Neural progenitor cell (in vitro differentiated cells): ENCODE measurements at places on chromosomes 2 and 18. TPM values are rescaled to one million over a fixed set of nuclear protein-coding genes. Genes with fewer than 3 reads are reported as not detected.

DNA sequence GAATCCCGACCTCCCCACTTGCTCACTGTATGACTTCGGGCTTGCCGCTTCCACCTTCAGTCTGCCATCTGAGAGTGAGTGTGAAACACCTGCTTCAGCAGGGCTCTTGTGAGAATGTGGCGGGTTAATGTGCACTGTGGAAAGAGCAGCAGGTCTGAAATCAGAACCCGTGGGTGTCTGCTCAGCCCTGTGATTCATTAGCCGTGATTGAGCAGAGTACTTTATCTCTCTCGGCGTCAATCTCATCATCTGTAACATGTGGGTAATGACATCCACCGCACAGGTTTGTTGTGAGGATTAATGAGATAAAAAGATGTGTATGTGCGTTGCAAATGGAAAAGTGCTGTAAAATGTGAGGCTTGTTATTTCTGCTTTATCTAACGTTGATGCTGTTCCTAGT is 128.6 kb downstream of the LRATD1 start:
- DNase-seq: no peak
- no peak overlapping the region for H3K4me3 ChIP-seq
- no peak overlapping the region for H3K27ac ChIP-seq
- H3K36me3 ChIP-seq: no peaks in the 10 kb centered on the region
- H3K27me3 ChIP-seq: no peaks in the 10 kb centered on the region

The PIEZO2 gene
- 4.2 and 4.4 TPM in 2 replicates for total RNA-seq

The MPPE1 gene
- total RNA-seq: 12.2 and 17.3 TPM in 2 replicates

The PARD3B gene
- total RNA-seq: 2.0 and 8.4 TPM in 2 replicates

The CERKL gene
- total RNA-seq: 0.25 TPM in 1 of 2 replicates, not detected in the other
